ENCODE measurements at places on chromosomes 1 and 21.

DNA sequence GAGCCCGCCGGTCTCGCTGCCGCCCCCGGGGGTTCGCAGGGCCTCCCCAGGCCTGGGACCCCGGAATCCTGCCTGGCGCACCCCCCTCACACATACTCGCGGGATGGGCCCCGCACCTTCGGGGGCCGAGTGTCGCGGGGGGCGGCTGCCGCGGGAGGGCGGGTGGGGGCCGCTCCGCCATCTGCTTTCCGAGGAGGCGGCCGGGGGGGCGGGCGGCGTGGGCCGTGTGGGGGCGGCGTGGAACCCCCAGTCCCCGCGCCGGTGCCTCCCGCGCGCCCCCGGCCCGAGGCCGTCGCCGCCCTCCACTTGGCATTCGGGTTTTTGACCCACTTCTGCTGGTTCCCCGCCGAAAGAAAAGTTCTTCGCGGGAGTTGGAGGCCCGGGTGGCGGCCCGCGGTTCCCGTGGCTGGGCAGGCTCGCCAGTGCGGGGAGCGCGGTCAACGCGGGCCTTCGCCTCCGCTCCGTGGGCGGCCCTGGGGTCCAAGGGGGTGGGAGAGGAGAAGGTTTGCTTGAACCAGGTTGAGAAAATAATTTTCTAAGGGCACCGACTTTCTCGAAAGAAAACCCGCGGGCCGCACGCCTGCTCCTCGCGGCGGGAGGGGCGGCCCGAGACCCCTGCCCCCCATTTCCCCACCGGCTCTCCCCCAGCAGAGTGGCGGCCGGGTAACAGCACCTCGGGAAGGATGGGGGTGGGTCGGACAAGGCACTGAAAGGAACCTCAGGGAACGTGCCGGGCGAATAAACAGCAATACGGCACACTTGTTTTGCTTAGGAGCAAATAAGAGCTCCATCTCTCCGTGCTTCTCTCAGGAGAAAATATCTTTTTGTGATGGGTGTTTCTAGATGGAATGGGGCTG, 1.6 kb downstream of the PHF13 start:
- DNase-seq = no peak

DNA sequence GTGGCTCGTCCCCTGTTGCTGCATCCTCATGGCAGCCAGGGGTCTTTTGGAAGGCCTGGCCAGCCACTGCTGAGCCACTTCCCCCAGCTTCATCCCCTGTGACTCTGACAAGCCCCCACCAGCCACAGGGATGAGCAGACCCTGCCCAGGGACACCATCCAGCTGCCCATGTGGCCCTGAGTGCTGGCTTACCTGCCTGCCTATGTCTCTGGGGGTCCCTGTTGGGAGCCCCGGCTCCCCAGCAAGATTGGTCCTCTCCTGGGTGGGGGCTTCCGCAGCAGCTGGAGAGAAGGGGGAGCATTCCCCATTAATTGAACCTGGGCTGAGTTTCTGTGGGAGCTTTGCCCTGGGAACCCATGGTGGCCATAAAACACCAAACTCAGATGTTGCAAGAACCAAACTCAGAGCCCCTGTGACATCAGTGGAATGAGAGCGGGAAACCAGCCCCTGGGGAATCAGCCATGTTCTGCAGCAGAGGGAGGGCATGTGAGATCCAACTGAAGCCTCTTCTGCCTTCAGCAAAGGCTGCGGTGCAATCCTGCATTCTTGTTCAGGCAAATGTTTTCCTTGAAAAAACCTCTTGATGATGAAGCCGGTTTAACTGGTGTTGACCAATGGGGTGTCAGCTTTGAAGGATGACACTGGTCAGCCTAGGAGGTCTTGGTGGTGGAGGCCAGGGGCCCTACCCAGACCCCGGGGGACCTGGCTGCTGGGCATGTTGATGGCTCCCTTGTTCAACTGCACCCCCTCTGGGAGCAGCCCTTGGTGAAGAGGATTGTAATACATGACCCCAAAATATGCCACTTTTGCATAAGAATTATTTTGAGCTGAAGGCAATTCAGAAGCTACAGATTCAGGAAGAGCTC, 28.3 kb upstream of the COL18A1 start:
- DNase-seq = no peak

- DNase-seq = no peak
Measured at GRCh38 chr21:43337901-43338655, 88.9 kb downstream of the SIK1 start.

DNA sequence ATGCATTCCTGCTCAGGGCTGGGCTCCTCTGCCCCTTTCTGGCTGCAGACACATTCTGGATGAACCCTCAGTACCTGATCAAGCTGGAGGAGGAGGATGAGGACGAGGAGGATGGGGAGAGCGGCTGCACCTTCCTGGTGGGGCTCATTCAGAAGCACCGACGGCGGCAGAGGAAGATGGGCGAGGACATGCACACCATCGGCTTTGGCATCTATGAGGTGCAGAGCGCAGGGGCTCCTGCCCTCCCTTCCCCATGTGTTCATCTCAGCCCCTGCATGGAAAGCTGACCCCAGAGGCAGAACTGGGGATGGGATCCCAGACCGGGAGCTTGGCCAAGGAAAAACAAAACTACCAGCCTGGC, 43.1 kb downstream of the CAPN2 start:
- DNase-seq = no peak

GRCh38 chr1:75129660-75129982, 4.6 kb upstream of the LHX8 start:
- DNase-seq = no peak

DNA sequence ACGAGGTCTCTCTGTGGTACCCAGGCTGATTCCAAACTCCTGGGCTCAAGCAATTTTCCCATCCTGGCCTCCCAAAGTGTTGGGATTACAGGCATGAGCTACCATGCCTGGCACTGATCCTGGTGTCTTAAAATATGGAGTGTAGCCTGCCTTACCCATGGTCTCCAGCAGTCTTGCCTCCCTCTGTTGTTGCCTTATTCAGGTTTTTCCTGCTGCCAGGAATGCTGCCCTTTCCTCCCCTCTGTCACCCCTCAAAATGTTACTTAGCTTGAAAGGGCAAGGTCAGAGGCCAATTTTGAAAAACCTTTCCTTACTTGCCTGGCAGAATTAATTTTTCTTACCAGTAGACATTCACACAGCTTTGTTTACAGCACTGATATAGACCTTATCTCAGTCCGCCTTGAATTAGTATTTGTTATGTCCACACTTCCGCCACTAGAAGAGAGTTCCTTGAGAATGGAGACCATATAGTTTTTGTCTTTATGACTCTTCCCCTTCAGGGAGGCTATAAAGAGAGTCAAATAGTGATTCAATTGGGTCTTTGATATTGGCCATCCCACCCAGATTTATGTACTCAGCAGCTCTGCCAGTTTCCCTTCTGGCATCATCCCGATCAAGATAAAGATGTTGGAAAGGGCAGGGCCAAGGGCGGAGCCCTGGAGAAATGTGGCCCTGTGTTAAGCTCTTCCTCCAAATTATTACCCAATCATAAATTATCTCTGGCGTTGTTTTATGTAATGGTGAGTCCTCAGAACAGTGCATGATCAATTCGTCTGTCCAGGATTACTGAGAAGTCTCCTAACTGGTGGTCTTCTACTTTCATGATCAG, 38.8 kb downstream of the C1orf21 start:
- DNase-seq = no peak

- DNase-seq = no peak
Measured at GRCh38 chr1:228814176-228814575, 78.9 kb downstream of the RHOU start.

DNA sequence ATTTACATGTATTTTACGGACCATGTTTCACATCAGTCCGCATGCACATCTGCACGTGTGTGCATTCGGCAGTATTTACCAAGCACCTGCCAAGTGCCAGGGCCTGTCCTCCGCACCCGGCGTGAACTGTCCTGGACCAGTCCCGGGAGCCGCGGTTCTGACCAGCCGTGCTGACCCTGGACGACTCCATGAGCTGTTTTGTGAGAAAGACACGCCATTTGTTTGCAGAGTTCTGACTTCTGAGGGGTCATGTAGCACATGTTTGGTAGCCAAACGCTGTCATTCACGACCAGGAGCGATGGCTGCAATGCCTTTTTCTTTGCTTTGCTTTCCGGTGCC, 3.3 kb upstream of the OLIG2 start:
- no peak for DNase-seq

DNA sequence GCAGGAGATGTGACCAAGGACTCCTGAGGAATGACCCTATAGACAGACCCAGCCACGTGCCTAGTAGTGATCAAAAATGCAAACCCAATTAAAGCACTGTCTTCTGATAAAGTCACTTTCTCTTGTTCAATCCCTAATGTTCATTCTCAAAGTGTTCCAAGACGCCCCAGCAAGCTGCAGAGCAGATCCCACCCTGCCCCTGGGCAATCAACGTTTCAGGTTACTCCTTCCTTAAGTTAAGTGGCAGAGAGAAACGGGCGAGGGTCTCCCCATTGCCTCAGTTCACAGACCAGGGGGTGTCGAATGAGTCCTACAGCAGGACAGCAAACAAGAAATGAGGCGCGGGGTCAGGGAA, 699 bp upstream of the RGS2 start:
- DNase-seq = no peak

Measured in central memory CD4-positive, alpha-beta T cell (primary cell).